BE2C (cell line): ENCODE measurements at places on chromosomes 2 and 18.
A peak's percentile ranks its signal among the peaks of the same experiment; 100 is the strongest.

DNA sequence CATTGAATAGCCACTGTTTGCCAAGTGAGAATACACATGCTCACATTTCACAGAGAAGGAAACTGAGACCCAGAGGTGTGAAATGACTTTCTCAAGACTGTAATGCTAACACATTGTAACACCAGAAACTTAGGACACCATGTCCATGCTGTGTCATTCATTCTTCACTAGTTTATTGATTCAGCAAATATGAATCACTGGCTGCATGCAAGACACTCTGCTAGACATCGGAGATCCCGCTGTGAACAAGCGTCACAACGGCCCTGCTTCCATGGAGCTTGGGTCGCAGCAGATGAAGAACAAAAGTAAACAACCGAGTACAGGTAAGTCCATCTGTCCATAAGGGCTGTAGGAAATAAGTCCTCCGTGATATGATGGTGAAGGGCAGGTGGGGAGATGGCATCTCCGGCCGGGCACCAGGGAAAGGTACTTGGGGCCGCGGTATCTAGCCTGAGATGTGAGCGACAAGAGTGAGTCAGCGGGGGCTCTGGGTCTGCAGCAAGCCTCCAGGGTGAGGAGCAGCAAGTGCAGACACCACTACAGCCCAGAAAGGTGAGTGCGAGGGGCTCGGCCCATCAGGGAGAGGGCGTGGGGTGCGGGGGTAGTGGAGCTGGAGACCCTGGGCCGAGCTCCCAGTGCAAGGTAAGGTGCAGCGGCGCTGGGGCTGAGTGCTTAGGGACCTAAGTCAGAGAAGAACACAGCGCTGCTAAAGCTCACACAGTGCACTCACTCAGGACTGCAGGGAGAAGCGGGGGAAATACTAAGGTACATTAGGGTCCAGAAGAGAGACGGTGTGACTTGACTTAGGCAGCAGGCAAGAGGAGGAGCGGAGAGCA lies 391.2 kb downstream of the FBXO15 start:
- no peak for DNase-seq

DNA sequence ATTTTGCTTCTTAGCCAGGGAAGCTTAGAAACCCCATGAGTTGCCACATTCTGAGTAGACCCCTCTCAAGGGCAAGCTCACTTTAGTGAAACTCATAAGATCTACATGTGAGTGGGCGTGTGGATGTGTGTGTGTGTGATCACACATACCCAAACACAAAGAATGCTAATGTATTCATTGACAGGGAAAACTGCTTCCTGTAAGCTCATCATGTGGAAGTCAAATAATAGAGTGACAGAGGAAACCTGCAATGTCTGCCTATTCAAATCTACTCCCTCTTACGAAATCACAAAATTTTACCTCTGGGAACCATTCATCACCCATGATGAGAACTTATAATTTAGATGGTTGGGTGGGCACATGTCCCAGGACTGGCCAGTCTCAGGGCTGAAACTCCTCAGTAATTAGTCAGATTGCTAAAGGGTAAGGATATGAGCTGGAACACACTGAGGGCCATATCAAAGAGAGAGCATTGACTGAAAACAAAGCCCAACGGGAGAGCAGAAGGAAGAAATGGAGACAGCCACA lies 94.5 kb upstream of the CCDC150 start:
- DNase-seq = no peak

GRCh38 chr2:177550264-177551200 lies 158.0 kb downstream of the AGPS start:
- no peak for DNase-seq

DNA sequence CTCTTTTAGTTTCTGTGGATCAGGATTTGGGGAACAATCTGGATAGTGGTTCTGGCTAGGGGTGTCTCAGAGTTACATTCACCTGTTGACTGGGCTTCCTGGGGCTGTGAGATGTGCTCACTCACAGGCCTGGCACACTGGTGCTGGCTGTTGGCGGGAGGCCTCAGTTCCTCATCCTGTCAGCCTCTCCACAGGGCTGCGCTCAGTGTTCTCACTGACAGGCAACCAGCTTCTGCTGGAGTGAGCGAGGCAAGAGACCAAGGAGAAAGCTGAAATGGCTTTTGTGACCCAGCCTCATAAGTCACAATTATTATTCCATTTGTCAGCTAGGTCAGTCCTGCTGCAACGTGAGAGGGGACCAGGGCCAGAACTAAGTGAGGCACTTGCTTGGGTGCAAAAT lies 180.6 kb upstream of the GLI2 start:
- no peak for DNase-seq

- no peak for DNase-seq
Measured at GRCh38 chr2:15755528-15755927, 163.9 kb downstream of the DDX1 start.

- DNase-seq = peak; percentile 77
Measured at GRCh38 chr2:233867993-233868532, at the start of gene MSL3B. Gene MSL3B (minus strand): TSS chr2:233868386.

DNA sequence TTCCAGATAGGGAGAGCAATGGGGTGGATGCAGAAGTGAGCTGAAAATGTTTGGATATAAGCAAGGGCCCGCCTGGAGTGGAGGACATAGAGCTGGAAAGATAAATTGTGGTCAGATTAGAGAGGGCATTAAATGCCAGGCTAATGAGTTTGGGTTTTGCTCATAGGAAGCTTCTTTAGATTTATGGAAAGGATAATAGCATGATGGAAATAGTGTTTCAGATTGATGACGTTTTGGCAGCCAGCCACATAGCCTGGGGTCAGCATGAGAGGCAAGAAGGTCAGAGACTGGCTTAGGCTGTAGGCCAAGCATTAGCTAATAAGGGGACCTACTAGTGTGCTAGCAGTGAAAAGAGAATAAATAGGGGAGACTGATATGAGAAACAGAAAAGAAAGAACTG lies 321.6 kb downstream of the STK39 start:
- DNase-seq = peak; percentile 60

DNA sequence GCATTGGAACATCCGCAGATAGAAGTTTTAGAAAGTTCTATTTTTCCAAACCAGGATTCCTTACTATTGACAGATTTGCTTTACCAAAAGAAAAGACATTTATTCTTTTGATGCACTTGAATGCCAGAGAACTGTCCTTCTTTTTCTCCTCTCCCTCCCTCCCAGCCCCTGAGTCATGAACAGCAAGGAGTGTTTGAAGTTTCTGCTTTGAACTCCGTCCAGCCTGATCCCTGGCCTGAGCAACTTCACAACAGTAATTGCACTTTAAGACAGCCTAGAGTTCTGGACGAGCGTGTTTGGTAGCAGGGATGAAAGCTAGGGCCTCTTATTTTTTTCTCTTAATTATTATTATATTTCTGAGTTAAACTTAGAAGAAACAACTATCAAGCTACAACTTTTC lies 33.6 kb downstream of the APCDD1 start:
- DNase-seq = no peak

DNA sequence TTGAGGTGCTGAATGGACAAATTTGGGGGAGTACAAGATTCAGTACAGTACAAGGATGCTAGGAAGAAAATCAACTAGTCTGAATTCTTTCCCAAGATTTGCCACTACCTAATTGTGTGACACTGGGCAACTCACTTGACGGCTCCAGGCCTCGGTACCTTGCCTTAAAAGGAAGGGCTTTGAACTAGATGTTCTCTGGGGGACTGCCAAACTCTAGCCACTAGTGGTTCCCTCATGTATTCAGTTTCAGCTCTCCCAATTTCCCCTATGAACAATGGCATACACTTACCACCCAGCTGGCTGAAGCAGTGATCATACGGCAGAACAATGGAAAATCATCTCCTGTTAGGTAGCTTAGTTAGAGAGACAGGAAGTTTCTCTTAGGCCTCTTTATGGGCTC lies 73.4 kb downstream of the VWC2L start:
- DNase-seq = peak; percentile 22

- DNase-seq = no peak
Measured at GRCh38 chr18:10565835-10566234, 40.0 kb downstream of the NAPG start.

DNA sequence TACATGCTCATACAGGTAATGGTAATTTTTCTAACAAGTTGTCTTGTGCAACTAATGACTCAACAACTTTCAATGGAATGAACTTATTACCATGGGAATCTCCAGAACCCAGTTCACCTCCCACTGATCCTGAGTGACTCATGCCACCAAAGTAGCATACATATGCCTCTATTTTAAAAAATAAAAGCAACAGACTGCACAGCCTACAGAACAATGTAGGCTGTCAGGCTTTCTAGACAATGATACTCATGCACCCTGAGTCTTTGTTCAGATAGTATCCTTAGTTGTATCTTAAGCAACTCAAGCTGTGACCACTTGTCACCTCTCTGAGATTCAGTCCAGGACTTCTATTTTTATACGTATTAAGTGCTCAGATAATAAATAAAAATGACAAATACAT lies 531.0 kb upstream of the SETBP1 start:
- no peak for DNase-seq

- no peak for DNase-seq
Measured at GRCh38 chr2:28071221-28071620, 180.7 kb downstream of the BABAM2 start.

- DNase-seq = no peak
Measured at GRCh38 chr18:67200665-67201064, 315.9 kb downstream of the DSEL start.

DNA sequence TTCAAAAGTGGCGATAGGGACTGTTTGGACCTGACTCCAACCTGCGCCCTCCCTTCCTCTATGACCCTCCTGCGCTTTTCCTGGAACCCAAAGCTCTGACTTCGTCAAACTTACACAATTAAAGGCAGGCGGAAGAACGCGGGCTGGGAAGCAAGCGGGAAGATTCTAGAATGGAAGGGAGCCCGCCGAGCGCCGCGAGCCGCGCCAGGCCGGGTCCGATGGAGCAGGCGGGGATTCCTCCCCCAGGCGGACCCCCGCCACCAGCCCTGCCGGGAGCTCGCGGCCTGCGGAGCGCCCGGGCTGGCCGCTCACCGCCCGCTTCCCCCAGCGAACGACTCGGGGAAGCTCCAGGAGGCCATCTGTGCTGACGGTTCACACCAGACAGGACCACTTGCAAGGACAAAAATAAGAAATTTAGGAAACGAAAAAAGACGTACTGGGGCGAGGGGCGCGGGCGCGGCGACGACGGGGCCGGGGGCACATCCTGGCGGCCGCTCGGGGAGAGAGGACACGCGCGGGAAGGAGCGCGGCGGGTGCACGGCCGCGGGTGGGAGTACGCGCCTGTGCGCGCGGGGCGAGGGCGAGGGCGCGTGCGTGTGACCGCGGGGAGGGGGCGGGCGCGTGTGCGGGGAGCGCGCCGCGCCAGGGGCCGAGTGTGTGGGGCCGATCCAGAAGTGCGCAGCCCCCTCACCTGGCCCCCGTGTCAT lies 1.1 kb upstream of the SALL3 start:
- no peak for DNase-seq

DNA sequence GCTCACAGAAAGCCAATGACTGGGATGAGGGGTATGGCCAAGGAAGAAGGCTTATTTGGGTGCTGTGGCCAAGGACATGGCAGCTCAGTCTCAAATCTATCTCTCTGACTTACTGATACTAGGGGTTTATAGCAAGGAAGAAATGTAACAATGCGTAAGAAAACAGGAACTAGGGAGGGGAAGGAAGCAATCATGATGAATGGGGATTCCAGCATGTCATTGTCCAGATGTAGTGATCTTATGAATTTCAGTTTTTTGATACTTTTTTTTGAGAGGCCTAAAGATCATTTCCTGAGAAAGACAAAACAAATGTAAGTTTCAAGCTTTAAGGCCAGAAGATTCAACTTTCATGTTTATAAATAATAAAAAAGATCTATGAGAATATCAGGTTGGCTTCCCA lies 298.6 kb upstream of the FAM98A start:
- no peak for DNase-seq

- no peak for DNase-seq
Measured at GRCh38 chr2:230873661-230874401, 9.1 kb downstream of the ITM2C start.

GRCh38 chr2:231926761-231927565 lies 767 bp upstream of the NPPC start:
- no peak for DNase-seq

GRCh38 chr2:209936106-209936666 lies 66.3 kb upstream of the RPE start:
- DNase-seq = no peak

- no peak for DNase-seq
Measured at GRCh38 chr2:144554492-144555210, 34.7 kb upstream of the ZEB2 start.

GRCh38 chr2:211062297-211062612 lies 505.9 kb downstream of the CPS1 start:
- no peak for DNase-seq
